ENCODE measurements at places on chromosomes 5 and 9. TPM values are rescaled to one million over a fixed set of nuclear protein-coding genes. Genes with fewer than 3 reads are reported as not detected.
A peak's percentile ranks its signal among the peaks of the same experiment; 100 is the strongest.

- H3K36me3 ChIP-seq, result no peaks in the 10 kb centered on the region
- DNase-seq, result peak; percentile 39
- no peaks in the 10 kb centered on the region for H3K27me3 ChIP-seq
- no peak overlapping the region for H3K4me3 ChIP-seq
Measured at GRCh38 chr5:139881143-139881733, 85.6 kb downstream of the PSD2 start.

ARHGEF37 gene
- 16.6 TPM for total RNA-seq

CXCL14 gene
- 21.4 TPM for total RNA-seq

- H3K4me3 ChIP-seq, result no peak overlapping the region
- H3K27ac ChIP-seq, result no peak overlapping the region
- H3K4me1 ChIP-seq, result no peaks in the 10 kb centered on the region
- no peak for DNase-seq
- H3K36me3 ChIP-seq, result no peaks in the 10 kb centered on the region
Measured at GRCh38 chr5:169610606-169611005, 26.5 kb upstream of the DOCK2 start.

GRCh38 chr5:93674138-93674537 lies 67.3 kb downstream of the POU5F2 start:
- no peaks in the 10 kb centered on the region for H3K27me3 ChIP-seq
- no peaks in the 10 kb centered on the region for H3K36me3 ChIP-seq
- H3K4me3 ChIP-seq, result no peak overlapping the region
- H3K4me1 ChIP-seq, result peaks cover 13% of the 10 kb centered on the region

DNA sequence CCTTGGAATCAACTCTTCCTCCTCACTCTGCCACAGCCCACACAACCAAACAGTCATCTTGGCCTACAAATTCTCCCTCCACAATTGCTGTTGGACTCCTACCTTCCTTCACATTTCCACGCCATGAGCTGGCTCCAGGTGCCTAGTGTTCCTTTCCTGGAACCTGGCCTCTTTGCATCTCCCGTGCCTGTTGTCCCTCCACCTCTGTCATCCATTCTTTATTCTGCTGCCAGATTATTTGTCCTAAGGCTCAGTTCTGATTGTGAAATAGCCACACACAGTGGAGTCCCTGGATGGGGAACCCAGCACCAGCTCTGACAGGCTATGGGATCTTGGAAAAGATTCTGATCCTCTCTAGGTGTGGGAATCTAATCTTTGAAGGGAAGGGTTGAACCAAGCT lies 109.1 kb upstream of the ANKH start:
- no peak overlapping the region for H3K27ac ChIP-seq
- H3K4me1 ChIP-seq, result no peaks in the 10 kb centered on the region
- H3K27me3 ChIP-seq, result no peaks in the 10 kb centered on the region
- no peaks in the 10 kb centered on the region for H3K36me3 ChIP-seq
- H3K4me3 ChIP-seq, result no peak overlapping the region

NXNL2 gene
- not detected for total RNA-seq

DNA sequence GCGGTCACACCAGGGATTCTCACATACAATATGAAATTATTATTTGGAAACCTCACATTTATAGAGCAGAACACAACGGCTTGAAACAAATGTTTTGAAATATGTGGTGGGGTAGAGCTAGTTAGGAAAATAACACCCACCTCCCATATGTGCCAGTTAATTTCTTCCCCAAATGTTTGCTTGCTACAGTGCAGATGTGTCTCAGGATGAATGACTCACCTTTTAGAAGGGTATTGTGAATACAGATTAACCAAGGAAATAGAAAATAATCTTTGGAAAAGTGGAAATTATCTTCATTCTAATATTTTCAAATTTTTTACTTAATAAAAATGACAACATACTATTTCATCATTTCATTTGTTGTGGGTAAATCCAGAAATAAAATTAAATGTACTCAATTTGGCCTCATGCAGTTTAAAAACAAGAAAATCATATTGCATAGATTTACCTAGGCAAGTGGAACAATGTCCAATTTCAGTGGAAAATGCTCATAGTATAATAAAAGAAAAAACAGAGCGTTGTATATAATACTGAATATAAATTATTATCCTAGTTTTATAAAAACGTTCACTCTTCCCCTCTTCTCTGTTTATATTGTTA lies 39.3 kb upstream of the RICTOR start:
- no peaks in the 10 kb centered on the region for H3K36me3 ChIP-seq
- DNase-seq, result no peak
- H3K4me3 ChIP-seq, result no peak overlapping the region
- no peak overlapping the region for H3K27ac ChIP-seq
- H3K4me1 ChIP-seq, result no peaks in the 10 kb centered on the region

All from psoas muscle (tissue), 8 donors.